ENCODE measurements at places on chromosomes 1 and 21.

GRCh38 chr1:205701420-205701819, 21.1 kb upstream of the SLC45A3 start:
- no peak for DNase-seq

DNA sequence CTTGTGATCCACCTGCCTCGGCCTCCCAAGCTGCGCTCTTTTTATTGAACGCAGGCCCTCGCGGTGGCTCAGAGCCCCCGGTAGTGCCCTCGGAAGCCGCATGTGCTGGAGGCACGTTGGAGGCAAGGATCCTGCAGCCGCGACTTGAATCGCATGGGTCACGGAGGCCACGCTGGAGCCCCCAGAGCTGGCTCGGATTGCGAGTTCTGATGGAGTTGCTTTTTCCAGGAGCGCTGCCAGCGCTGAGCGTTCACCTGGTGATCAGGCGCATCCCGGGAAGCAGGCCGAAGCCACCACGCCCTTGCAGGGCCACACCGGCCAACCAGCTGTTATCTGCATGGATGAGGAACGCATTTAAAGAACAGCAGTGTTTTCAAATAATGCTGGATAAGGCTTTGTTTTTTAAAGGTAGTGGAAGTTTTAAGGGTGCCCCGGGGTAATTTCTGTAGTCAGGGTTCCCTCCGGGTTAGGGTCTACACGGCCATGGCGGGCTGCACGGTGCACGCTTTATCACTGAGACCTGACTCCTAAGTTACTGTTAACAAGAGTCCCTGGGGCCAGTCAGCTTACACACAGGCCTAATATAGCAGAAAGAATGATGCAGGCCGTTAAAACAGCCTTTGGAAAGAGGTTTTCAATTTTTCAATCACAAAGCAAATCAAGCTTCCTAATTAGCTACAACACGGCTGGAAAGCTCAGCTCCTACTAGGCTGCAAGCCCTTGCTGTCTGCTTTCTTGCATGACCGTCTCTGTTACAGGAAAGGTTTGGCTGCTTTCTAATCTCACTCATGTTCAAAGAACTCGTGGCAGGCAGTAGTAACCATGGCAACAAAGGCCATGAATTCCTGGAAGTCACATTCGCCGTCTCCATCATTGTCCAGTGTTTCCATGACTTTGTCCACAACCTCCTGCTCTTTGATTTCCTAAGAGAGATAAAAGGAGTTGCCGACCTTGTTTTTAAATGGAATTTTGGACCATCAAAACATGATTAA, 6.0 kb downstream of the S100B start:
- DNase-seq: peak; percentile 28

DNA sequence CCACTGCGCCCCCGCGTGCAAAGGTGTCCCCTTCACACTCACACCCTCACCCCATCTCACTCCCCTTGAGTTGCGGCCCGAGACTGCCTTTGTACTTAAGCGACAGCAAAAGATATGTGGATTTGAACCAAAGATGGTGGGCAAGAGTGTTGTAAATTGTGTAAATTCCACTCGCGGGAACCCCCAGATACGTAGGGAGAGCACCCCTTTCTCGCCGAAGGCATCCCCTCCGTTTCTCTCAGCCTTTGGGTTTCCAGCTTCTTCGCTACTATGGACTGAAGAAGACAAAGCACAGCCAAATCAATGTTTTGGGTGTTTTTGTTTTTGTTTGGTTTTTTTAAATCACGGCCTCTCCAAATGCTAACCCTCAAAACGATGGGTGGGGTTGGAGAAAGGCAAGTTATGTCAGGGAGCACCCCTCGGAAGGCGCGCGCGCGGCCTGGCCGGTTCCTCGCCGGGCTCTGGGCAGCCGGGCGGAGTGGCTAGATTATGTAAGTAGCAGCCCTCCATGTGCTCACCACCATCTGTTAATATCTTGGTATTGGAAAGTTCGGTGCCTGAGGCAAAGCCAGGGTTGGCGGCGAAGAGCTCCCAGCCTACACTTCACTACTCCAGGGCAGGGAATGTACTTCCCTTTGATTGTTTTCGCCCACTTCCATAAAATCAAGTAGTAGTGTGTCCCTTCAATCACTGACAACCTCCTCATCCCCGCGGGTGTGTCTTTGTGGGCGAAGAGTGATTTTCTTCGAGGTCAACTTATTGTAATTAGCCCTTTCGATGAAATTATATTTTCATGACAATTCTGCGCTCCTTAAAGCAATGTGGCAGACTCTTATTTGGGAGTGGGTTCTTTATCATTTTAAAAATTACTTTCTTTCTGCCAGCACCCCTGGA, 4.0 kb upstream of the PROX1 start:
- DNase-seq: no peak

GRCh38 chr1:12643785-12644184, at the start of gene AADACL4:
Gene AADACL4 (plus strand): TSS chr1:12644085. CDS start chr1:12644547, 462 bp downstream.
- no peak for DNase-seq

DNA sequence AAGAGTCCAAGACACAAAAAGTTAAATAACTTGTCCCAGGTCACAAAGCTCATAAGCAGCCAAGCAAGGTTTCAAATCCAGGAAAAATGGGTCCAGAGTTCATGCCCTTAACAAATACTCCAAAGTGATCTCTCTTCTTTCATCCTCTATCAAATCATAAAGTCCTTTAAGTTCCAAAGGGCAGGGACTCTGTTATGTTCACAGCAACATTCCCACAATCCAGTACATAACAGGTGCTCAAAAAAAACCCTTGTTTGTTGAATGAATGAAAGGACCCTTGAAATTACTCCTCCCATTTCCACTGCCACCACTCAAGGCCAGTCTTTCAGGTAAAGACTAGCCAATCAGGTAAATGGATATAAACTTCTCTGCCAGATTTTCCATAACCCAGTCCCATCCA, 2.7 kb downstream of the ABL2 start:
- DNase-seq: no peak

- no peak for DNase-seq
These were observed 271.6 kb upstream of the KAZN start for GRCh38 chr1:14326857-14327256.

GRCh38 chr1:32249831-32250525, 1.1 kb upstream of the LCK start:
- peak; percentile 88 for DNase-seq

GRCh38 chr1:3391711-3392110, 62.8 kb upstream of the ARHGEF16 start:
- DNase-seq: no peak

DNA sequence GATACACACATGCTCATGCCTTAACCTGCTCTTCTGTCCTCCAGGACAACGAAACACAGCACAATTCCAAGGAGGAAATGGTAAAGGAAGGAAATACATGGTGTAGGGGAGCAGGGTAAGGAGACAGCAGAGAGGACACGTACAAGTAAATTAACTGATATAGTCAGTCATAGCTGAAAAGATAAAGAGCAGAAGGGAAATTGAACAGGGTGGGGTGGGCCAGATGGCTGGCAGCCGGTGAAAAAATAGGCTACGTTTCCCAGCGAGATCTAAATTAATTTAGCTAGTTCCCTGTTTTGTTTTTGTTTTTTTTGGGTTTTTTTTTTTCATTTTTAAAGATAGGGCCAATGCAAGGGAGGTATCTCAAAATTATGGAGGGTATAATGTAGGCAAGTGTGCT, 109.2 kb downstream of the FAM78B start:
- DNase-seq: no peak

- DNase-seq: no peak
These were observed 45.9 kb downstream of the TRPM2 start for GRCh38 chr21:44399151-44399954.

DNA sequence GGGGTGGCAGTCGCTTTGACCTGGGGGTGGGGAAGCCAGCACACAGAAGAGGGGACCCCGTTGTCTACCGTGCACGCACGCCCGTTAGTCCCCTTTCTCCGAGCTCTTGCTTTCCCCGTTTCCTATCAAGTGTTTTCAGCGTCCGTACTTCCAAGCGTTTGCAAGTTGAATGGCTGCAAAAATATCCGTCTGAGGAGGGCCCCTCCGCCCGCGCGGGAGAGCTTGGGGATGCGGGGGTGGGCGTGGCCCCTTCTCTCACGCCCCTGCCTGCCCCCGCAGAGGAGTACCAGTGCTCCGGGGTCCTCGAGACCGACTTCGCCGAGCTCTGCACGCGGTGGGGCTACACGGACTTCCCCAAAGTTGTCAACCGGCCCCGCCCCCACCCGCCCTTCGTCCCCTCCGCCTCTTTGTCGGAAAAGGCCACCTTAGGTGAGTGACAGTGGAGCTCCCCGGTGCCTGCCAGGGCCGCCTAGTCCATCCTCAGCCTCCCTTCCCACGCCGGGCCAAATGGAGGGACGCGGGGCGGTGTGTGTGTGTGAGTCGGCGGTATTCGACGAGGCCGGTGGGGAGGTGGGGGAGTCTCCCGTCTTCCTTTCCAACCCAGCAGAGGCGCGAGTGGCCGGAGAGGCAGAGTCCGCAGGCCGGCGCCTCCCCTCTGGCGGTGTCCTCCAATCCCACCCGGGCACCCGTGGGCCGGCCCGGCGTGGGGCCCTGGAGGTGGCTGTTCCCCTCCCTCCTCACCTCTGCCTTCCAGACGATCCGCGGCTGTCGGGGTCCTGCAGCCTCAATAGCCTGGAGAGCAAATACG, 3.4 kb downstream of the LRRC71 start:
- DNase-seq: no peak

DNA sequence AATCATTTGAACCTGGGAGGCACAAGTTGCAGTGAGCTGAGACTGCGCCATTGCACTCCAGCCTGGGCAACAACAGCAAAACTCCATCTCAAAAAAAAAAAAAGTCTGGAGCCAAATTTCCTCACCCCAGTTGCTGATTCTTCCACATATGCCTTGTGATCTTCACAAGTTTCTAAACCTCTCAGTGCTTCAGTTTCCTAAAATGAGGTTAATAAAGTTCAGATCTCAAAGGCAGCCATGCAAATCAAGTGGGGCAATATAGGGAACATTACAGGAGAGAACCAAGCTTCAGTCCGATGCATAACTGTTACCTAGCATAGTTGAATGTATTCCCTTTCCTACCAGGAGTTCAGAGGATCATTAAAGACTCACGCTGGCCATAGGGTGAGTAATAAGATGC, 4.8 kb downstream of the ITLN1 start:
- DNase-seq: no peak

GRCh38 chr1:60974524-60975372, 107.6 kb upstream of the NFIA start:
- no peak for DNase-seq

GRCh38 chr1:241600496-241600901, 39.7 kb downstream of the CHML start:
- no peak for DNase-seq

GRCh38 chr1:14148526-14148925, 448.5 kb downstream of the PRDM2 start:
- DNase-seq: no peak

GRCh38 chr1:91335603-91336002, 69.0 kb downstream of the HFM1 start:
- DNase-seq: no peak

GRCh38 chr1:37553598-37553926, 531 bp downstream of the SNIP1 start:
- no peak for DNase-seq

DNA sequence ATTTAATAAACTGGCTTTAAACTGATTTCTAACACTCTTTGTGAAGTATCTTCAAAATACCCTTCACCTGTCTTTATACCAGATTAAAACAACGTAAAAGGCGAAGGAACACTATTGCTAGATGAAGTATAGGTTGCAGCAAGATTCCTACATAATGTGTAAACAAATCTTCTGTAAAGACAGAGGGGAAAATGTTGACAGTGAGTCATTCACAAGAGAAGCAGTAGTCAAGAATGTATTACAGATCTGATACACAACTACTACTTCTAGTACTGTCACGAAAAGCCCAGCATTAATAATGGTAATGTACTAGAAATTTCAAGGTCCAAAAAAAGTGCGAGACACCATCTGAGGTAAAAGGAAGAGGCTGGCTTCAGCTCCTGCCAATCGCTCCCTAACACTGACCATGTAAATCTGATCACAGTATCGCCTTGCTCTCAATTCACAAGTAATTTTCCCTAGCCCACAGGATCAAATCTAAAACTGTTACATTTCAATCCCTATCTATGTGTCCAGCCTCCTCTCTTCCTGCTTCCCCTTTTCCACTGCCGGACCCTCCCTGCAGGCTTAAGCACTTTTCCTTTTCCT, 290.4 kb downstream of the AKT3 start:
- no peak for DNase-seq

- DNase-seq: no peak
These were observed 550.1 kb upstream of the B3GALT2 start for GRCh38 chr1:193736507-193736906.

DNA sequence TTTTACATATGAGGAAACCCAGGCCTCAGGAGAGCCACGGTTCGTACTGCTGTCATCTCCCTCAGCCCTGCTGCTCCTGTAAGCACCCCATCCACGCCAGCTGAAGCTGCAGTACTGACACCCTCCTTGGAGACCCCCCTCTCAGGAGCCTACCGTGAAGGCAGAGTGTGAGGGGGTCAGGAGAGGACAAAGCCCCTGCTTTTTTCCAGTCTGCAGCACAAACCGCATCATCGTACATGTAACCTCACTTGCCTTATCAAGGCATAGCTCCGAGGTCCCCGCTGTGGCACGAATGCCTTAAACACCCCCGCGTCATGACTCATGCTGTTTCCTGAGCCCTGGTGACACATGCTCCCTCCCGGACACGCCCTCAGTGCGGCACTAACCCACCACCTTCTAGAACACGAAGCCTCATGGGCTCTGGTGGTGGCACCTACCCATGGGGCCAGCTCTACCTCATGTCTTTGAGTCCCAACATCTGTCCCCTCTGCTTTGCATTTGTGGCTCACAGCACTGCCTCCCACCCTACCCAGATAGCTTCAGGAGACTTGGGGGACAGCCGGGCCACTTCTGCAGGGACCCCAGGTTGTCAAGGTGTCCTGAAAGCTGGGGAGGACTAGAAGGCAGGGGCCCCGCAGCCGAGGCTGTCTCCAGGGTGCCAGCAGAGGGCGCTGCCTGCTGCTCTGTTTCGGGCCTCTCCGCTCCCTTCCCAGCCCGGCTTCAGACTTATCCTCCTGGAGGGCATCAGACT, 4.9 kb downstream of the SH3BGRL3 start:
- peak; percentile 90 for DNase-seq

DNA sequence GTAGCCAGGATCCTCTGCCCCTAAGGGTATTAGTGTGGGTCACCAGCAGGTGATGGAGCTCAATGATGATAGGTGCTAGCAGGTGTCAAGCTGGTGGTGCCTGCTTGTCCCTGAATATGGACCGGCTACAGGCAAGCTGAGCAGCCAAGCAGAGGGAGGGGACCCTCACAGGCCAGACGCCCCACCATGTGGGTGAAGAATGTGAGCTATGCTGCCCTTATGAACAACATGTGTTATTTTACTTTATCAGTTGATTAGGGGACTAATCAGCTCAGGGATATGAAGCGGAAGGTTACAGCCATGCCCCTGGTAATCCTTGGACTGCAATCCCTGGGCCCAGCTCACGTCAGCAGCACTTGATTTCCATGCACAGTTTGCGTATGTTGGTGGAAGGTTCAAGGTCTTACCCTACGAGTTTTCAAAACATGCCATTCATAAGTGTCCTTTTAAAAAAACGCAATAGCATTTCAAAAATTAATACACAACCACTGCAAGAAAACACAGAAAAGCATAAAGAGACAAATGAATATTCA, 106.0 kb downstream of the CDC7 start:
- DNase-seq: no peak

DNA sequence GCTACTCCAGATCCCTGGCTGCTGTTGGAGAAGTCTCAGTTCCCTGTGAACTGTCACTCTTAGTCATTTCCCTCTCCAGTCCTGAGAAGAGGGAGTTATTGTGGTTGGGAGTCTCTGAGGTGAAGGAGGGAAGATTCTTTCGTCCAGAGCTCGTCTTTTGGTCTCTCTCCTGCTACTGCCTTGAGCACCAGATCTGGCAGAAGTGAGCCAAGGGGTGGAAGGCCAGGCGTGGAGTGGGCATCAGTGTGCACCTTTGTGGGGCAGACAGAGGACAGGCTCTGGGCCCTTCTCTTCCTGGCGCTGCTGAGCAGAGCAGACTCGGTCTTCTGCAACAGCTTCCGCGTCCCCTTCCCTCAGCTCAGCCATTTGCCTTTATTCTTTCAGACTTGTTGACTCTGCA, 19.1 kb downstream of the CLCN6 start:
- no peak for DNase-seq
